ENCODE measurements at places on chromosomes 6 and 20.

- no peak for DNase-seq
Observed at GRCh38 chr20:39660965-39661364, 698.8 kb downstream of the DHX35 start.

- no peak for DNase-seq
Observed at GRCh38 chr6:16082361-16082760, 46.5 kb upstream of the MYLIP start.

GRCh38 chr6:140494321-140495108 lies 1120.1 kb upstream of the CITED2 start:
- DNase-seq: no peak

DNA sequence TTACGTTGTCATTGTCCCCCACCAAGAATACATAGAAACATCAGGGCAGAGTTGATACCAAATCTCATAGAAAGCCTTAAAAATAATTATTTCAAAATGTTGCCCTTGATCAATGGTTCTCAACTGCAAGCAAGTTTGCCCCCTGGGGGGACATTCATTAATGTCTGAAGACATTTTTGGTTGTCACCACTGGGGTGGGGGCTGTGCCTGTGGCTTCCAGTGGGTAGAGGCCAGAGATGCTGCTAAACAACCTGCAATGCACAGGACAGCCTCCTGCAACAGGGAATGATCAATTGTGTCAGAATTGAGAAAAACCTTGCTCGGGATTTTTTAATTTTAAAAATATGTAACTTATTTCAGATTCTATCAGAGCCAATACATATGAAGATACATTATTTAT lies 130.6 kb upstream of the DOK5 start:
- no peak for DNase-seq

DNA sequence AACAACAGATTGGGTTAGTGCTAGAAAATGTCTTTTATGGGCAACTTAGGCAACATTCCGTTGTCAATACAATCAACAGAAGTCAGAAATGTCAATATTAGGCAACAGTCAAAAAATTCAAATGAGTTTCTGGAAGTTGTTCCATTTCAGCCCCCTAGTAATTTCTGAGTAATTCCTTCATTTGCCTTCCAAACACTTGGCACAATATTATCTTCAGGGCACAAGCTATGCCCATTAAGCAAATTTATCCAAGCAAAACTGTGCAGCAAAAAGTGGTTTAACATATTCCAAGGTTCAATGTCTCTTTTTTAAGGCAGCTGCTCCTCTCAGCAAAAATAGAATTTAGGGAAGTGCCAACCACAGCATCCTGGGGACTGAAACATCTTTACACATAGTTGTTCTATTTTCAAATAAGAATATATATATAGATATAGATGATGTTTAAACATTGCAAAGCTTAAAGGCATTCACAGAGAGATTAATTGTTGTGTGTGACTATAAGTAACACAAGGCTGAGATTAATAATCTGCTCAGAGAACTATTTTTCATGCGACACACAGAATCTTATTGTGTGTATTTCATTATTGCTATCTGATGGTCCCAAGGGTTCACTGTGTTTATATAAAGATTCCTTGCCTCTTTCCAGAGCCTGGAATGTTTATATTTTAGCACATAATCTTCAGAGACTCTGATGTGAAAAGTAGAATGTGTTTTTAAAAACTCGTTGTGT lies 75.2 kb upstream of the ADTRP start:
- DNase-seq: peak; percentile 20

DNA sequence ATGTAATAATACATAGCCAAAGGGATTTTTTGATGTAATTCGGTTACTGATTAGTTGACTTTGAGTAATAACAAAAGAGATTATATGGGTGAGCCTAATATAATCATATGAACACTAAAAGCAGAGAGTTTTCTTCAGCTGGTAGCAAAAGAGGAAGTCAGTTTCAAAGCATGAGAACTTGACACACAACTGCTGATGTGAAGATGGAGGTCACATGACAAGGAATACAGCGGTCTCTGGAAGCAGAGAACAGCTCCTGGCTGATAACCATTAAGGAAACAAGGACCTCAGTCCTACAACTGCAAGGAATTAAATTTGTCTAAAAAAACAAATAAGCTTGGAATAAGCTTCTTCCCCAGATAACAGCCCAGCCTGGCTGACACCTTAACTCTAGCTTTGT lies 154.5 kb upstream of the PRND start:
- DNase-seq: peak; percentile 35

Measured in CD14-positive monocyte (primary cell).